GM20000 (cell line): ENCODE measurements at places on chromosomes 13 and 19.

DNA sequence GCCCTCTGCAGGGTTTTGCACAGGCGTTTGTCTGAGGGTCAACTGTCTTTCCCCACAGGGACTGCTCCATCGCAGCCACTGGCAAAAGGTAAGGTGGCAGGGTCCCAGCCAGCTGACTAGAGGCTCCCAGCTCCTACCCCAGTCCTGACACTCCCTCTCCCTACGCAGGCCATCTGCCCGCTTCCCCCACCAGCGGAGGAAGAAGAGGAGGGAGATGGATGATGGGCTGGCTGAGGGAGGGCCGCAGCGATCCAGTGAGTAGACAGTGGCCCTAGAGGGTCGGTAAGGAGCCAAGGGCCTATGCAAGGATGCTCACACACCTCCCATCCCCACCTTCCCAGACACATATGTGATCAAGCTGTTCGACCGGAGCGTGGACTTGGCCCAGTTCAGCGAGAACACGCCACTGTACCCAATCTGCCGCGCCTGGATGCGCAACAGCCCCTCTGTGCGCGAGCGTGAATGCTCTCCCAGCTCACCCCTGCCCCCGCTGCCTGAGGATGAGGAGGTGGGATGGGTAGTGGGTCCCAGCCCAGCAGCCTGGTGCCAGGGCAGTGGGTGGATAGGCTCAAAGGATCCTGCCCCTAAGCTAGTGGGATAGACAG is 4.0 kb downstream of the HSPB6 start:
- no peak for DNase-seq

DNA sequence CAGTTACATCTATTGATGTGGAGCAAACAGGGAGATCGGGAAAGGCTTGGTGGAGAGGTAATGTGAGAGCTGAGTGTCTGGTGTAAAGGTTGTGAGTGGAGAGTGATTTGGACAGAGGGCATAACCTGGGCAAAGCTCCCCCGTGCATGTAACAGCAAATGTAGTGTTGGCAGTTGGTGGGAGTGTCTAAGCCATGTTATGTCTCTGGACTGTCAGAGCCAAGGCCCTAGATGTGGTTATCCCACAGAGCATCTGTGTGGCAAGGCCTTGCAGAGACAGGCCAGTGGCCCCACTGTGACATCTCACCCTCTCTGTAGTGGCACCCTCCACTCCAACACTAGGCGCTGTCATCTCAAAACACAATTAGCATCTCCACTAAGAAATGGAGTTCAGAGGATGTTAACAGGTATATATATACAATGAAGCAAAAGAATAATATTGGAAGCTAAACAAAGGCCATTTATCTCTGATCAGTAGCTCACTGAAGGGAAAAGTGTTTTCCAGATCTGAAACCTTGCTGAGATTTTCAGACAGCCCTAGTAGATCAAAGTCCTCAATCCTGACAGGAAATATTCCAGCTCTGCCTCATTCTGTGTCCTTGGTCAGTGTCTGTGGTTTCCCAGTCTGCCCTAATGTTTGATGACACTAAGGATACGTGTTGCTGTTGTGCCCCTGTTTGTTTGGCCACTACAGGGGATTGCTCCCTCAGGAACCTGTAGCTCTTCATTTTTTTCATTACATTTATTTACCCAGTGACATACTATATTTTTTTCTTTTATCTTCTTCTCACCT is 20.2 kb downstream of the POLR1D start:
- DNase-seq, result no peak

GRCh38 chr19:53076984-53077383 is 26.2 kb downstream of the ZNF160 start:
- no peak for DNase-seq

DNA sequence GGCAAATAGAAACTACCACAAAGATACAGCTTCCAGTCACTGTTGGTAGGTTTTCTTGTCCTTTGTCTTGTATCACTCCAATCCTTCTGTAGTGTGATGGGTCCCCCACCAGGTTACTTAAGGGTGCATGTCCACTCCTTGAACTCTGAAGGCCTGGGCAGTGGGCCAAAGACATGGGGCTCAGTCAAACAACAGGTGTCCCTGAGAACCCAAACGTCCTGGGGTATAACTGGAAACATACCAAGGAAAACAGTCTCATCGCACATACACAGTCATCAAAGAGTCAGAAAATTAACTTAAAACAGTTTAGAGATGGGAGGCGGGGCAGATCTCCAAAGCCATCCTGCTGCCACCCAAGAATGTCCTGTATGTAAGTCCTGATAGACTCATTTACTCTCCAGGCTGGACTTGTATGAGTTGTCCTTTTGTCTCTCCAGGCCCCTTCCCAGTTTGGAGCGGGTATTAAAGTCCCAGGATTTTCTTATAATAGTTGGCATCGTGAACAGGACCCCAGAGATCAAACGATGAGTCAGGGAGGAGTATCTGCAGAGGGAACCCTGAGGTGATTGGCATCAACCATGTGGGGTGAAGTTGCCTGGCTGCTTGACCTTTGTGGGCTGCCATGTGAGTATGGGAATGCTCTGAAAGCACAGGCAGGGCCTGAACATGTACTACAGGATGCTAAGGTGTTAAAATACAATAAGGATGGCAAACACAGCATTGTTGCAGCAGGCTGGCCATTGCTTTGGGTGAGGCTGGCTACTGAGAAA is 613.2 kb upstream of the KLF12 start:
- no peak for DNase-seq

DNA sequence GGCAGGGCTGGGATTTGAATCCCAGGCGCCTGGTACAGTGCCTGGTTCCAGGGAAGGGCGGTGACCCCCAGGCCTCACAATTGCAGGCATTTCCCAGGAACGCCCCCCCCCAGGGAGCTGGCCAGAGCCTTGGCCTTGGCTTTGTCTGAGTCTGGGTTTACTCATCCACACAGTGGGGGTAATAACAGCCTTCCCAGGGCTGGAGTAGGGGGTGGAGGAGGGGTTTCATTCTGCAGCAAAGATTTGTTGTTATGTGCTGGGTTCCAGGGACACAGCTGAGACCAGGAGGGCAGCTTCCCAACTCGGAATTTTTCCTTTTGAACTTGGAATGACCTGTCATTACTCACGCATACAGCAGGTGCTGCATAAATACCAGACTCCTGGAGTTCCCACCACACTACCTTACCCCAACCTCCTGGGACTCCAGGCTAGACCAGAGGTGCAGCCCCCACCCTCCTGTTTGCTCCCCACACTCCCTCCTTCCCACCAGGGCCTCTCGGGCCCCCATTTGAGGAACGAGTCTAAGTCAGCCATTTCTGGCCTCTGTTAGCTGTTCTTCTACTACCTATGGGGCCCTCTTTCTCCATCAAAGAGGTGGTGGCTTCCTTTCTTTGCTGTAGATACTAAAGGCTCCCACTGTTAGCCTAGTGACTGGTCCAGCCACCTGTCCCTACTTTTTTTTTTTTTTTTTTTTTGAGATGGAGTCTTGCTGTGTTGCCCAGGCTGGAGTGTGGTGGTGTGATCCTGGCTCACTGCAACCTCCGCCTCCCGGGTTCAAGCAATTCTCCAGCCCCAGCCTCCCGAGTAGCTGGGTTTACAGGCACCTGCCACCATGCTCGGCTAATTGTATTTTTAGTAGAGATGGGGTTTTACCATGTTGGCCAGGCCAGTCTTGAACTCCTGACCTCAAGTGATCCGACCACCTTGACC is 1.6 kb upstream of the ADAMTS10 start:
- peak; percentile 48 for DNase-seq

DNA sequence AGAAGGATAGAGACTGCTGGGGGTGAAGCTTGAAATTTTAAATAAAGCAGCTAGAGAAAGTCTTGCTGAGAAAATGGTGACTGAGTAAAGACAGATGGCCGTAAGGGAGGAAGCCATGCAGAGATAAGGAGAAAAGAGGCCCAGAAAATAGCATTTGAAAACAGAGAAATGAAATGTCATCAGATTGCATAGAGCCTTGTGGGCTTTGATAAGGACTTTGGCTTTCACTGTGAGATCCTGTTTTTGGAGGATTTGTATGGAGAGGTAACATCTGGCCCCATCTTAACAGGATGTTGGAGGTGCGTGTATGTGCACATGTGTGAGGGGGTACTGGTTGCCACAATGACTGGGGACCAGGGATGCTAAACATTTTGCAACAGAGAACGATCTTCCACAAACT is 19.5 kb upstream of the ATP8A2 start:
- DNase-seq, result no peak

DNA sequence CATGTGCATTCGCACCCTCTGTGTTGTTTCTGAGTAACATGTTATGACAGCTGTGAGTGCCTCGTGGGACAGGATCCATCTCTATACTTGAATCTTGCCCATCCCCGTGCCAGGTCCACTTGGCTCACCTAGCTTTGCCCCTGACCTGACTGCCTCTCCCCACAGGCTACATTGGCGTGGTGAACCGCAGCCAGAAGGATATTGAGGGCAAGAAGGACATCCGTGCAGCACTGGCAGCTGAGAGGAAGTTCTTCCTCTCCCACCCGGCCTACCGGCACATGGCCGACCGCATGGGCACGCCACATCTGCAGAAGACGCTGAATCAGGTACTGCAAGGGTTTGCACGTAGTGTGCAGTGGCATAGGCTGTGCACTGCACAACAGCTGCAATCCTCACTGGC is 53.2 kb downstream of the TMED1 start:
- no peak for DNase-seq

GRCh38 chr13:109163037-109163379 is 533.6 kb downstream of the MYO16 start:
- DNase-seq, result no peak

- DNase-seq, result no peak
These were observed 48.8 kb upstream of the NPAS1 start for GRCh38 chr19:46970815-46971214.

- DNase-seq, result no peak
These were observed 20.7 kb downstream of the PHF11 start for GRCh38 chr13:49516467-49516866.

GRCh38 chr13:80473695-80474094 is 132.8 kb upstream of the SPRY2 start:
- DNase-seq, result no peak

GRCh38 chr13:41398494-41399170 is 58.7 kb upstream of the RGCC start:
- no peak for DNase-seq

GRCh38 chr19:41564515-41565378 is 11.2 kb upstream of the CEACAM21 start:
- no peak for DNase-seq

- DNase-seq, result no peak
These were observed 72.5 kb downstream of the FREM2 start for GRCh38 chr13:38759390-38759789.

- DNase-seq, result no peak
These were observed 8.6 kb downstream of the SPHK2 start for GRCh38 chr19:48627865-48628314.

GRCh38 chr19:56111601-56112312 is 9.3 kb downstream of the ZNF787 start:
- DNase-seq, result peak; percentile 73

DNA sequence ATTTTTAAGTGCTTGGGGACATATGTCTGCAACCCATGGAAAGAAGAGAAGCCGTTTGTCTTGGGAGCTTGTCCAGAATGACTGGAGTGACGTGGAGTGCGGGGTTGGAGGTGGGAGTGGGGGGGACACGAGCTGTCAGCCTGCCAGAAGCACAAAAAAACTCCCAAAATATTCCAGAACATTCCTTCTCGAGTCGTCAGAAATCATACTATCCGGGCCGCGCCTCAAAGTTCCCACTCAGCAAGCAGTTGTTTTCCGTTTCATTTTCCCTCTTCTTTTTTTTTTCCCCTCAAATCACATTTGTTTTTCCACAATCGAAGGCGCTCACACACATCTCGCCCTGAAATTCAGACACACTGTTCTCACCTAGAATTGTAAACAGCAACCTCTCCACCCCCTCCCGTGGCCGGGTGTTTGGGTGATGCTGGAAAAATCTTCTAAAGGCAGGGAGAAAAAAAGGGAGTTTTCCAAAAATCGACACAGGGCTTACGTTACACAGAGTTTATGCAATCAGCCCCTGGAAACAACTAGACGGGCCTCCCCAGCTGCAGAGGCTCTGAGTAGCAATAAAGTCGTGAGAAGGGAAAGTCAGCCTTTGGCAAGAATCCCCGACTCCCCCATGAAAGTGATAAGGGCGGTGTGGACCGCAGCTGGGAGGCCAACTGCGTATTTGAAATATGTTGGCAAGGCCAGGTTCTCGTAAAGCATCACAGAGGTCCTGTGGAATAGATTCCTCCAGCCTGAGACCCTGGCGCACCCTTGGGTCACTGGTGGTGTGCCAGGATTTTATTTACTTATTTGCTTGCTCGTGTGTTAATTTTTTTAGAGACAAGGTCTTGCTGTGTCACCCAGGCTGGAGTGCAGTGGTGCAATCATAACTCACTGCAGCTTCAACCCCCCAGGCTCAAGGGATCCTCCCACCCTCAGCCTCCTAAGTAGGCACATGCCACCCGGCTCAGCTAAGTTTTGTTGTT is 31.2 kb upstream of the KLF2 start:
- DNase-seq, result no peak

- no peak for DNase-seq
These were observed 71.3 kb downstream of the RAB20 start for GRCh38 chr13:110490009-110490770.

DNA sequence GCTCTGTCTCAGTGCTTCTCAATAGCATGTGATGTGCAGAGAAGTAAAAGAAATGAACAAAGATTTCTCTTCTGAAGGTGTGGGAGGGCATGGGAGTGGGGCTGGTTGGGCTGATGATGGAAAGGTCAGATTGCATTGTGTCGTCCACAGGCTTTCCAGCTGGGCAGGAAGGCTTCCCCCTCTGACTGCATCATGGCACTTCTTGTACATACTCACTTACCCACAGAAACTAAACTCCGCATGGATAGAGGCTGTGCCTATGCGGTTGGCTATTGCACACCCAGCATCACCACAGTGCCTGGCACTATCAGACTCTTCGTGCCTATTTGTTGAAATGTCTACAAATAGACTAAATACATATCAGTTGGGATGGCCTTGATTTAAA is 24.4 kb upstream of the TNFSF11 start:
- no peak for DNase-seq

DNA sequence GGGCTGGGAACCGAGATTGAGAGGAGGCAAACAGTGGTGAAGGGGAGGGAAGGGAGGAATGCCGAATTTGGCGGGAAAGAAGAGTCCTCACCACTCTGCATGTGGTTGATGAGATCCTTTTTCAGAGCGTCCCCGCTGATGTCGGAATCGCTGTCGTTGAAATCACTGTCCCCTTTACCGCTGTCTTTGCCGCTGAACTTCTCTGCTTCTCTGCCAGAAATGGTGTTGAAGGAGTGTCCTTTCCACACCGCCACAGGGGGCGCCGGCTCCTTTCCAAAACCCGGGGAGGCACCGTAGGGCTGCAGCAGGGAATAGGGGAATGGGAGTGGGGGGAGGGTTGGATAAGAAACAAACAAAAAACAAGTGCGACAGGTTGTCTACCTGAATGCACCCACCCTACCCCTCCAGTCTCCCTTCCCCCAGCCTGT is 3.1 kb downstream of the PCDH8 start:
- no peak for DNase-seq

GRCh38 chr19:33667141-33667650 is 45.4 kb downstream of the CHST8 start:
- no peak for DNase-seq

- no peak for DNase-seq
These were observed 65.3 kb upstream of the KLHL1 start for GRCh38 chr13:70173598-70173959.

- DNase-seq, result no peak
These were observed 10.8 kb downstream of the CEACAM18 start for GRCh38 chr19:51489113-51489512.
